HTR-8/SVneo (cell line): ENCODE measurements at places on chromosomes 6 and 20.

DNA sequence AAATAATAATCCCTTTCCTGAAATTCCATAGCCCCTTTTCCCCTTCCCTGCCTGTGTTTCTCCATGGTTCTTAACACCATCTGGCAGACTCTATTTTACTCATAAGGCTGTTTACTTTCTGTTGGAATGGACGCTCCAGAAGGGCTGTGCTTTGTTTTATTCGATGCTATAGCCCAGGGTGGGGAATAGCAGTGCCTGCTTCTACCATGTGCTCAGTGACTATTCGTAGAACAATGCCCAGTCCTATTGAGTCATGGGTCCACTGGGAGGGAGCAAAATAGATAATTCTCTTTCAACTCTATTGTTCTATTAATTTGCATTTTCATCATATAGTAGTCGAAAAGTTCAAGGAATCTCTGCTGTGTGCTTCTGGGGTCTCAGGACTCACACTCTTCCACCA, 565.1 kb downstream of the C6orf118 start:
- no peak for DNase-seq

DNA sequence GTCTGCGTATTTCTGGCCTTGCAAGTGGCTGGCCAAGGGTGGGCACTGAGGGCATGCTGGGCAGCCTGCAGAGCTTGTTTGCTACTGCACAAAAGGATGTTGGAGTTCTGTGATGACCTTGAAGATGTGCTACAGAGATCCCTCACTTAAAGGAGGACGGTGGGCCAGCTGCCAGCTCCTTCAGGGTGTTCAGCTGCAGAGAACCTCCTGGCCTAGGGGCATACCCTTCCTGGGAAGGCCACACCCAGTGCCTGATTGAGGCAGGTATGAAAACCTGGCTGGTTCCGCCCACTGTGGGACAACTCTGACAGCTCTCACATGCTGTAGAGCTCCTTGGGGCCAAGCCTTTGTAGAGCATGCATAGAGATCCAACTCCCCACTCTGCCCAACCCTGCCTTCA, 3.0 kb upstream of the KCNK17 start:
- DNase-seq = no peak

GRCh38 chr6:137816133-137816579, 50.9 kb upstream of the TNFAIP3 start:
- DNase-seq = no peak

GRCh38 chr6:135568379-135568778, 70.8 kb upstream of the AHI1 start:
- peak; percentile 34 for DNase-seq

GRCh38 chr20:568673-569415, 25.3 kb upstream of the CSNK2A1 start:
- DNase-seq = no peak

- DNase-seq = no peak
These were observed 41.8 kb upstream of the GABRR1 start for GRCh38 chr6:89258912-89259311.

DNA sequence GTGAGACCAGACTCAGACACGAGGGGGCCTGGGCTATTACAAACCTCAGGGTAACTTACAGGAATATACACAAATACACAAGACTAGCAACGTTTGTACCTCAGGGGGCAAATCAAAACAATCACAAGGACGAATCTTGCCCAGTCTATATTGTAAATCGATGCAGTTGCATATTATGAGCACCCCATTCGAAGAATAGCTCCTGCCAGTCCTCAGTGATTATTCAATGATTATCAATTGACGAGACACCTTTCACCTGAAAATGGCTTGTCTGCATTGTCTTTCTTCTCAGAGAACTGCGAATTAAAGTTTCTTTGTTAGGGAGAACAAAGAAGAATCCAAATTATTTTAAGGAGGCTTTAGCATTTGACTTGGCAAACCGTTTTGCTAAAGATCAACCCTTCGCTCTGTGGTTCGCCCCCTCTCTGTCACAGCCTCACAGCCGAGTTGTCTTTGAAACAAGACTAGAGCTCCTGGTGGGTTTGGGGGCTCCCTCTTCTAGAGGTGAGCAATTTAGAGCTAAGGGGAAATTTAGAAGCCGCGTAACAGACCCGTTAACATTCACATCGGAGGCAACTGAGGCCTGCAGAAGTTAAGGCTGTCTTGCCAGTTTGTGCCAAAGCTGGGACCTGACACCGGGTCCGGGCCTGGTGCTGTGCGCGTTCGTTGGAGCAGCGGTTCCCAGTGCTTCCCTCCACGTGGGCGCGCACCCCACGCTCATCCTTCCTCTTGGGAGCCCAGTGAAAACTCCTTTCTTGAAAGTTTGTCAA, 24.9 kb upstream of the MAP3K7 start:
- no peak for DNase-seq

DNA sequence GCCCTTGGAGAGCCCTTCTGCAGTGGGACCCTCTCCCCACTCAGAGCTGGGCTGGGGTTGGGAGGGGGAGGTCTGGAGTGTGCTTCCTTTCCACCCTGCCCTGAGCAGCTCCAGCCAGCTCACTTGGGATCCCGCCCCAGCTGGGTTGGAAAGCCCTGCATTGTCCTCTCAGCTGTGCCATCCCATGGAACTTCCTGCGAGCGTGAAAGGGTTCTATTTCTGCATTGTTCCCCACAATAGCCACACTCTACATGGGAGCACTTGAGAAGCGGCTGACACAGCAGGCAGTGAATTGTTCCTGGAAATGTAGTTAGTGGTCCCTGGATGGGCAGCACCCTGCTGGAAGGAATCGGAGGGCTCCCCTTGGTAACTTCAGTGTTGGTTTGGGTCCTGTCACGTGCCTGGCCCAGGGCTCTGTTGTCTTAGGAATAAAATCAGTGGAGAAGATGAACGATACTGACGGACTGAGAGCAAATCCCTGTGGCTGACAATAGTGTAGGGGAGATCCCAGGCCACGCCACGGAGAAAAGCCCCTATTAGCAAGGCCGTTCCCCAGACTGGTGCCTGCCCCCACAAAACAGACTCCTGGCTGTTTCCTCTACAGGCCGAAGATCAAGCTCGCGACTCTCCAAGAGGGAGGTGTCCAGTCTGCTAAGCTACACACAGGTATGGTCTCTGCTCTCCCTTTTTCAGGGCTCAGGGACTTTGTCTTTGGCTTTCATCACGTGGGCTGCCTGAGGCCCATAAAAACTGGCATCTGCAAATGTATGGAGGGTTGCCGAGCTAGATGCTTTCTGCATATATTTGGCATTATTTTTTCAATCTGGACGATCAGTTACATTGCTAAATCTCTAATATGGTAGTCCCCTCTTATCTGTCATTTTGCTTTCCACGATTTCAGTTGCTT, 18.8 kb downstream of the DNMT3B start:
- no peak for DNase-seq

DNA sequence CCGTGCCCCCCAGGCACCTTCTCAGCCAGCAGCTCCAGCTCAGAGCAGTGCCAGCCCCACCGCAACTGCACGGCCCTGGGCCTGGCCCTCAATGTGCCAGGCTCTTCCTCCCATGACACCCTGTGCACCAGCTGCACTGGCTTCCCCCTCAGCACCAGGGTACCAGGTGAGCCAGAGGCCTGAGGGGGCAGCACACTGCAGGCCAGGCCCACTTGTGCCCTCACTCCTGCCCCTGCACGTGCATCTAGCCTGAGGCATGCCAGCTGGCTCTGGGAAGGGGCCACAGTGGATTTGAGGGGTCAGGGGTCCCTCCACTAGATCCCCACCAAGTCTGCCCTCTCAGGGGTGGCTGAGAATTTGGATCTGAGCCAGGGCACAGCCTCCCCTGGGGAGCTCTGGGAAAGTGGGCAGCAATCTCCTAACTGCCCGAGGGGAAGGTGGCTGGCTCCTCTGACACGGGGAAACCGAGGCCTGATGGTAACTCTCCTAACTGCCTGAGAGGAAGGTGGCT, 960 bp downstream of the TNFRSF6B start:
- no peak for DNase-seq

- DNase-seq = no peak
These were observed 125.7 kb downstream of the TCP11 start for GRCh38 chr6:35015476-35015875.

GRCh38 chr6:110560239-110561007, 84.0 kb upstream of the SLC22A16 start:
- no peak for DNase-seq

- peak; percentile 68 for DNase-seq
These were observed 22.2 kb upstream of the ADGRG6 start for GRCh38 chr6:142279350-142280180.

GRCh38 chr20:19786311-19786710, 28.3 kb downstream of the RIN2 start:
- no peak for DNase-seq

DNA sequence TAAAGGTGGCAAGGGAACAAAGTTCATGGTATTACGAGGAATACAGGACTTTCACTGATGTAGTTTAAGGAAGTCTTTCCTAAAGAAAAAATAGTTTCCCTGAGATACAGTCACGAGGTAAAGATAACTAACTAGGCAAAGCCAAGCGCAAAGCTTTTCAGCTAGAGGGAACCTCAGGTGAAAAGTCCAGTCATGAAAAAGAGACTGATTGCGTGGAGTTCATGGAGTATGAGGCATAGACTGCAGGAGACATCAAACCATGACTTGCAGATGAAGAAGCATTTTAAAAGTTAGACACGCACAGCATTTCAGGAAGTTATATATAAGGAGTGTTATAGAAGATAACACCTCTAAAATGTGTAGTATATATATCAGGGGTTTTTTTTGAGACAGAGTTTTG, 205.6 kb upstream of the ZNF184 start:
- DNase-seq = no peak

- no peak for DNase-seq
These were observed 318.9 kb upstream of the JAG1 start for GRCh38 chr20:10992731-10993130.
